ENCODE measurements at places on chromosomes 6 and 20.

DNA sequence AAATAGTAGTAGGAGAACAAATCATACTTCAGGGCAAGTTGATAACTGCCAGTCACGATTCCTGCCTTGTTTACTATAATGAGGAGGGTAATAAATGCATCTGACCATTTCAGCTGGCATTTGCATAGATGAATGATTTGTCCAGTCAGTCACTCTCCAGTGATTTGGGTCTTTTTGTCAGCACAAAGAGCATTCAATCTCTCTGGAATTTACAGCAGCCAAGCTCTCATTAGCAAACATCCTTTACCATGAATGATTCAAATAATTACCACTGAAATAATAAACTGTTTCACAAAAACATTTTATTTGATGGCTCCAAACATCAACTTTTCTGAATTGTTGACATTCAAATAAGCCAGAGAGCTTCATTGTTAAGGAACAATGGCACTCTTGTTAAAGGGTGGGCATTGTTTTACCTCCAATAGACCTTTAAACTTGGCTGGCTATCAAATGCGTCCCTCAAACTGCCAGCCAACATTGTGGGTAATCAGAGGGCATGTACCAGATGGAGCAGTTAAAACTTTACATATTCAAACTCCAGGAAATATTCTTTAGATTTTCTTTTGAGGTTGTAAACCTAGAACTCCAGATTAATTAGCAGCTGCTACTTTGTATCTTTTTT lies 30.0 kb upstream of the FBXL4 start:
- no peak for DNase-seq

DNA sequence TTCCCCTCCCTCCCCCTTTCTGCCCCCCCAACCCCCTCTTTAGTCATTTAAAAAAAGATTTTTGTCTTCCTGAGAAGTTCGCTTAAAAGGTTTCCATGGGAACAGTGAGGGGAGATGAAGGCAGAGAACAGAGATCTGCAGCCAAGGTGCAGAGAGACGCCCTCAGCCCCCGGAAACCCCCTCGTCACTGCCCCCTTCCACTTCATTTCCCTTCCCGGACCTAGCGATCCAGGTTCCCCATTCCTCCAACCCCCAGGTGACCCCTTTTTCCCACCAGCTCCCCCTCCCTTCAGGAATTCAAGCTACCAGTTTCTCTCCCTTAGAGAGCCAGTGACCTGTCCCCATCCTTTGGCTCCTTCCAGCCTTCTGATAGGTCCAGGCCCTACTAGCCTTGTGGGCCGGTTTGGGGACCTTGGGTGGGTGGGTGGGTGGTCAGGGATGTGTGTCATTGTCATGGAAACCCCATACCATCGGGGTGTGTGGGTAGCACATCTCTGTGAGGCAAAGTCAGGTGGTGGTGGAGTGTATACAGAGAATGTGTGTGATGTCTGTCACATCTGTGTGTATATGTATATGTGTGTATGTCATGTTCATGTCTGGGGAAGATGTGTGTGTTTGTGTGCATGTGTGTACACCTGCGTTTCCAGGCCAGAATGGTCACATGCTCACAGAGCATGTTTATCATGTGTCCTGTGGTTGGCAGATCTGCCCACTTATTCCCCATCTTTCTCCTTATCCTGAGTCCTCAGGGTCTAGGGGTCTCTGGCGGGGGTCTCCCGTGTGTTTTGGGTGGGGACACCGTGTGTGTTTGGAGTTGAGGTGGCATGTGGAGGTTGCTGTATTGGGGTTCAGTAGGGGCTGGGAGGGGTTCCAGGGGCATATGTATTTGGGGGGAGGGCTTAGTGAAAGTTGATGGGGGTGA lies 7.0 kb downstream of the SYNGAP1 start:
- no peak for DNase-seq

GRCh38 chr6:167214206-167214605 lies 56.4 kb upstream of the GPR31 start:
- no peak for DNase-seq

- no peak for DNase-seq
These were observed 298.6 kb downstream of the C6orf118 start for GRCh38 chr6:165010556-165011535.

DNA sequence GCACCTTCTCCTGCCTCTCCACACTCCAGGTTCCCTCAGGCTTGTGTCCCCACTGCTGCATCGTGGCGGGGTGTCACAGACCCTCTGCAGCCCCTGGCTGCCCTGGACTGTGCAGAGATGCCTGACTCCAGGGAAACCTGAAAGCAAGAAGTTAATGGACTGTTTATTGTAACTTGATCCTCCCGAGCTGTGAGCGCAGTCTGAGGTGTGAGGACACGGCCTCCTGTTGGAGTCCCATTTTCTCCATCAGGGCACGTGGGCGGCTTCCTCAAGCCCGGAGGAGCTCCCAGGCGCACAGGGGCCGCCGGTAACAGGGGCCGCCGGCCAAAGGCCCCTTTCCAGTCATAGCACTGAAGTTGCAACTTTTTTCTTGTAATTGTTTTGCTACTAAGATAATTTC lies 16.9 kb downstream of the RBM38 start:
- DNase-seq: no peak

DNA sequence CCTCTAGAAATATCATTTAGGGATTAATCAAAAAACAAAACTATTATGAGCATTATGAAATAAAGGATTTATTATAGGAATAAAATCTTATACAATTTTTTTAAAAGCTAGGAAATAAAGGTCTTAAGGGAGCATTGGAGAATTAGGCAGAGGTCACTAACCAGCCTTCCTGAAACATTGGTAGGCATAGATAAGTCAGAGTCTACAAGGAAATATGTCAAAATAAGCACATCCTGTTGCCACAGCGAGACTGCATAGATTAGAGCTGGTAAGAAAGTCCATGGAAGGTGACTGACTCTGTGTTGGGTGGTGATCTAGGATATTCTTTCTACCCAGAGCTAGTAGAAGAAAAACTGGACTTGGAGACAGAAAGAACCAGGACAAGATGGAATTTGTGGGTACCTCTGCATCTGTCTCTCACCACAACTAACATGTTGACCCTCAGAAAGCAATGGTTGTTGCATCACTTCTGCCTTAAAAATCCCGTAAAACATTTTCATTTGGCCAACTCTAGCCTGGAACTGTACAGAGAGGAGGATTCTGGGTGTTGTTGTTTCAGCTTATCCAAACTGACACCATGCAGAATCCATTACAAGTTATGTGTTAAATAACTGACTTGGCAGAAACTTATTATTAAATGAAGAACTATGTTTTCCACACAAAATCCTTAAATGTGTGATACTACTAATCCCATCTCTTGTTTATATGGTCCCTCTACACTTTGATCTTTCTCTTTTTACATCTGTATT lies 77.1 kb downstream of the FBXO5 start:
- DNase-seq: no peak

DNA sequence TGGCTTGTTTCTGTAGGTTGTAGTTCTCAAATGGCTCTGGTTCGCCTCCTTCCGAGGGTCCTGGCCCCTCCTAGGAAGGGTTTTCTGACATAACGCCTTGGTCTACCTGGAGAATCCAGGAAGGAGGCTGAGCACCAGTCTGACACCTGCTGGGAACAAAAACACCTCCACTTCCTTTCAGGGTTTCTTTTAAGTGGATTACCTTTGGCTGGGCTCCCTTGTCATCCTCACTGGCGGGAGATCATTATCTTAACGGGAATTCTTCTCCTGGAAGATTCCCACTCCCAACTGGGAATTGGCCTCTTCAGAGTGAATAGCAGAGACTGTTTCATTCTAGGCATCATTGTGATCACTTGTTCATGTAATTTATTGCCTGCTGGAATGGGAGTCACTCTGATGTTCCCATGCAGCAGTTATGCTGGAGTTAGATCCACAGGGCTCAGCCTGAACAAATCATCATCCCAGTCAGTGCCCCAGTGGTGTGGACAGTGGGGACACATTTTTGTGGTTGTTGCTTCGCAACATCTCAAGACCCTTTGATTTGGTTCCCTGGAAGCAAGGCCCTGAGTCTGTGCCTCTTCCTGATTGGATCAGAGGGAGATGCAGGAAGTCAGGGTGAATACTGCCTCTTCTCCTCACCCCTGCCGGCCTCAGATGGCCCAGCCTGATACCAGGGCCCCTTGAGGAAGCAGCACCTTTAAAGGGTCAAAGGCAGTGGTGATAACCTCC lies 49.1 kb downstream of the LYRM2 start:
- no peak for DNase-seq

DNA sequence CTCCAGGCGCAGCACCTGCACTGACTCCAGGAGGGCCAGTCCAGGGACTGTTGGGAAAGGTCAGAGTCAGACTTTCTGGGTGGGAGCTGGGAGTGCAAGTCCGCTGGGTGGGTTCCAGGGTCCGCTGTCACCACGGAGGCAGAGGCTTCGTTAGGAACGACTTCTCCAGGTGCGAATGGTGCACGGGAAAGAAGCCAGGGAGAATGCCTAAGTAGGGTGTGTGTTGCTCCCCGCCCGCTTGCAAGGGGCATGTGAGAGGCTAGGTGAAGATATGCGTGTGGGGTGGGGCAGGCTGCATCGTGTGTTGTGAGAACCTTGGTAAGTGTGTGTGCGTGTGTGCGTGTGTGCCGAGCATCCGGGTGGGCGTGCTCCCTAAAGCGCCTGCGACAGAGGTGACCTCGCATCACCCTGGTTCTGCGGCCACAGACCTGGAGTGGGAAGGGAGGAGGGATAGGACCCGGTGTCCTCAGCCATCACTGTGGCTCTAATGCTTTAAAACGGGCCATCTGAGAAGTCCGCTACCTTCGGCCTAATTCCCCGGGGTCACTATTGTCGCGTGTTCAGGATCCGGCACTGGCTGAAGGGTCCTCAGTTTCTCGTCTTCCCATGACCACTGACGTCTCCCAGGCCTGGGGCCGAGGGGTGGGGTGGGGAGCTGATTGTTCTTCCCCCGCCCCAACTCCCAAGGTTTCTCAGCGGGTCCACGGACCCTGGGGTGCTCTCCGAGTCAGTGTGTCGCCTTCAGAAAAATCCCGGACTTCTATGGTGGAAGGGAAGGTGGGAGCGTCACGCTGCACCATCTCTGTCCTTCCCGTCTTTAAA lies 6.1 kb downstream of the SLC32A1 start:
- no peak for DNase-seq

GRCh38 chr6:158586652-158587051 lies 26.8 kb downstream of the TMEM181 start:
- no peak for DNase-seq

GRCh38 chr6:98467902-98468301 lies 366.5 kb upstream of the POU3F2 start:
- DNase-seq: no peak

- DNase-seq: no peak
These were observed 97.5 kb downstream of the DLL1 start for GRCh38 chr6:170193326-170193821.

DNA sequence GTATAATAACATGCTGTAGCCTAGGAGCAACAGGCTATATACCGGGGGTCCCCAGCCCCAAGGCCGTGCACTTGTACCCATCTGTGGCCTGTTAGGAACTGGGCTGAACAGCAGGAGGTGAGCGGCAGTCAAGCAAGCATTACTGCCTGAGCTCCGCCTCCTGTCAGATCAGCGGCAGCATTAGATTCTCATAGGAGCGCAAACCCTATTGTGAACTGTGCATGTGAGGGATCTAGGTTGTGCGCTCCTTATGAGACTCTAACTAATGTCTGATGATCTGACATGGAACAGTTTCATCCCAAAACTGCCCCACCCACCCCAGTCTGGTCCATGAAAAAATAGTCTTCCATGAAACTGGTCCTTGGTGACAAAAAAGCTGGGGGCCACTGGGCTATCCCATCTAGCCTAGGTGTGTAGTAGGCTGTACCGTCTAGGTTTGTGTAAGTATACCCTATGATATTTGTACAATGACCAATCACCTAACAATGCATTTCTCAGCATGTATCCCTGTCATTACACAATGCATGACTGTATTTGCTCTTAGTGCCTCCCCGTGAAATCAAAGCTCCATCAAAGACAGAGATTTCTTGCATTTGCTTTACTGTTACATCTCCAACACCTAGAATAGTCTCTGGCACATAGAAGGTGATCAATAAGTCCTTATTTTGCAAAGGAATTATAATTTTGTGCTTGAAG lies 30.8 kb downstream of the NHSL1 start:
- DNase-seq: no peak

- DNase-seq: no peak
These were observed 789.3 kb downstream of the FRK start for GRCh38 chr6:115271434-115271833.

DNA sequence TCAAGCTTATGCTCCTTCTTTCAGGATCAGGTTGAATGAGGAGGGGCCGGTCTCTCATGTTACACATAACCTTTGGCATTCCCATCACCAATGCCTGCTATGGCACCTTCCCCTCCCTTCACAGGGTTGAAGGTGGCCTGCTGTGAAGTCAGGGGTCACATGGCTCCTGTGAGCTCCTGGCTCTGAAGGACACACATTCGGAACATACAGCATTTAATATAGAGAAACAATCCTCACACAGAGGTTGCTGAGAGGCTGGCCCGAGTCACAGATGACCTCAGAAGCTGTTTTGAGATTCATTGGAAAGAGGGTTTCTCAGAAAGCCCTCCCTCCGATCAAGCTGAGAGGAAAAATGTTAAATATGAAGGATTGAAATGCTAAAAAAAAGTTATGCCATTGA lies 82.1 kb downstream of the PSMG4 start:
- no peak for DNase-seq

DNA sequence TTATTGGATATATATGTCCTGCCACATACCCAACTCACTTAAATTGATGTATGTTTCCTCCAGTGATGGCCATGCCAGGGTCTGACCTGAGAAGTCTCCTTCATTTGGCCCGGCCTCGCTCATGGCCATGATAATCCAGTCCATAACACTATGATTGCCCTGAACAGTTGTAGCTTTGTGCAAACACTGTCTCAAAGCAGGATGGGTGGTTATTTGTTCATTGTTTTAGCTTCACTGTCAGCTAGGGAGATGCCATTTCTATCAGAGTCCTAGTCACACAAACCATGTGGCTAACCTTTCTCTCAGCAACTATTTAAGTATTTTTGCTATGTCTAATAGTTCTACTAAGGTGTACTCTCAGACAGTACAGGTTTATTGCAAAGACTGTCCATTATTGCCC lies 47.6 kb upstream of the ZNF337 start:
- DNase-seq: no peak

- no peak for DNase-seq
These were observed 88.9 kb upstream of the ELOVL5 start for GRCh38 chr6:53437557-53438202.

DNA sequence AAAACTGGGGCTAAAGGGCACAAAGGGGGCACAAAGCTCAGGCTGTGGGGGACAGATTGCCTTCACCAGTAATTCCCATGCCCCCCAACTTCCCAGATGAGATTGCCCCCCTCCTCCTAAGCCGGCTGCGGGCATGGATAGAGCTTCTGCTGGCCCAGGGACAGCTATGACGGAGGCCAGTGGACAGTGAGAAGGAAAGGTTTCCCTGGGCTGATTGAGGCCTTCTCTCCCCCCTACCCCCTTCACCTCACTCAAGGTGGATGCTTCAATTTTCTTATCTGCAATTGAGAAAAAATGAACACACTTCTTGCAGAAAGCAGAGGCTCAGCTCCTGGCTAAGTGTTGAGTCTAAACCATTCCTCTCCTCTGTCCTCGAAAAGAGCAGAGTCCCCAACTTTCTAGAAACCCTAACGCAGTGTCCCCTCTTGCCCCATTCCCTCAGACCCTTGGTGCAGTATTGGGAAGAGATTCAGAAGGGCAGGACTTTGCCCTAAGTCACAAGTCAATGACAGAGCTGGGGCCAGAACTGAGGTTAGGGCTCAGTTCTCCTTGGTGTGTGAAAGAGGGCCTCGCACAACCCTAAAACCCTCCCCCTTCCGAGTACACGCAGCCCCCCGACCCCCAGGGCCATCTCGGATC lies 808 bp downstream of the SDC4 start:
- DNase-seq: no peak

Data from stimulated activated CD4-positive, alpha-beta T cell treated with anti-CD3 and anti-CD28 coated beads, TNF-alpha, amount 100 ng/mL, for 24 hours (primary cell).